Stimulated activated CD4-positive, alpha-beta T cell treated with anti-CD3 and anti-CD28 coated beads, Interleukin-15, amount 100 ng/mL, for 1 hour (primary cell): ENCODE measurements at places on chromosomes 16 and 17.

DNA sequence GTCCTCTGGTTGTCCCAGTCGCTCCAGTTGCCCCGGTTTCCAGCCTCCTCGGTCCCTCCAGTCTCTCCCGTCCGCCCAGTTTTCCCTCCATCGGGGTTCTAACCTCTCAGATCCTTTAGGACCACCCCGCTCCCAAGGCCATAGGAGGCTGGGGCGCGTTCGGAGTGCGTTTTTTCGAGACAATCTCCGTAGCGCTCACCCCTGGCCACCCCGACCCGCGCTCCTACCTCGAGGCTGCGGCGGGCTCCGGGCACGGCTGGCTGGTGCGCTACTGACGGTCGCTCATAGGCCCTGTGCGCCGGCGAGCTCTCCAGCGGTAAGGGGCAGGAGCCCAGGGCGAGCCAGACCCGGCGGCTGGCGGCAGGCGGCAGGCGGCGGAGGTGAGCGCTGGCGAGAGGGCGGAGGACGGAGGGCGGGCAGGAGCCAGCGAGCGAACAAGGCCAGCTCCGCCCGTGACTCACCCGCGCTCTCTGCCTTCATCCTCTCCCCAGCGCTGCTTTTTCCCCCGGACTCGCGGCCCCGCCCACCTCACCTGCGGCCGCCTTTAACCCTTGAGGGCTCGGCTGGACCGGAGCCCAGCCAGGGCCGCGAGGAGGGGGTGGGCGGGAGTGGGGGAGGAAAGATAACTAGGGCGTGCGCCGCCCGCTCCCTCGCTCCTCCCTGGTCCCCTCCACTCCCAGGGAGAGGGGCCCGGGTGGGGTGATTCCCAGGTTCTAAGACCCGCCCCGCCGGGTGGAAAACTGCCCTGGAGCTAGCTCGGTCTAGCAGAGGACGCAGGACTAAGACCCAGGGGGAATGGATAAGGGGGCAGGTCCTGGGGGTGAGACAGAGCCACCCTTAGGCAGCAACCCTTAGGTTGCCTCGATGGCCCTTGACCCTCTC, at the start of gene SP6:
TSS of gene SP6 (minus strand) at position 472 of the 882 bp plus-strand sequence. CDS start 2,734 bp downstream, outside the sequence.
- DNase-seq = peak; percentile 55

GRCh38 chr16:65409510-65409909, 287.6 kb upstream of the CDH11 start:
- no peak for DNase-seq

- no peak for DNase-seq
Observed at GRCh38 chr17:57468932-57469775, 212.8 kb downstream of the MSI2 start.

GRCh38 chr16:66360624-66361324, 5.7 kb upstream of the CDH5 start:
- no peak for DNase-seq

- no peak for DNase-seq
Observed at GRCh38 chr17:77933777-77934398, 24.6 kb upstream of the TNRC6C start.

DNA sequence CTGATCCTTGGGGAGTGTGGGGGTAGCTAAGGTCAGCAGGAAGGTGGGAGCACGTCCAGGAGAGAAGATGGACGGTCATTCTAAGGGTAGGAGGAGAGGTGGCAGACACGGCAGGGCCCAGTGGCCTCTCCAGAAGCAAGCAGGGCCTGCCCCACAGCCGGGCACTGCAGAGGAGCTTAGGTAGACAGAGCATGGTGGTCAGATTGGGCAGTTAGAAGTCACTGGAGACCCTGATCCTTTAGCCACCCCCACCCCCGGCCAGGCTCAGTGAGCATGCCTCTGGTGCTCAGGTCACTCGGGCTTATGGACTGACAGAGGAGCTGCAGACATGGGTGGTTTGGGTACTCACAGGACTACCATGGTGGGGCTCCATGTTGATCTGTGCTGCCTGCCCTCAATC, 26.3 kb downstream of the NLRP1 start:
- no peak for DNase-seq

DNA sequence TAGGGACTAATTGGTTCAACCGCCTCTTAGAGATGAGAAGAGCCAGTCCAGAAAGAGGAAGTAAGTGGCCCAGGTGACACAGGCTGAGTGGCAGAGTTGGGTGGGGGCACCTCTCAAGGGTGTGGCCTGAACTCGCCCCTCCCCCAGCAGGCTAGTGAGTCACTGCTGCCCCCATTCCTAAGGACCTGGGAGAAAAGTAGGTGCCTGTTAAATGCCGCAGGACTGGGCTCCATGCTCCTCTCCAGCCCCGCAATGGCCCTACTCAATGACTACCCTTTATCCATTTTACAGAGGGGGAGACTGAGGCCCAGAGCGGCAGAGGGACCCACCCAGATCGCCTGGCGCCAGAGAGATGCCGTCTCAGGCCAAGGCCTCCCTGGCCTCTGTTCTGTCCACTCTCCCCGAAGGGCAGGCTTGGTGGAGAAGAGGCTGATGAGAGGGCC, 8.1 kb downstream of the TMEM235 start:
- no peak for DNase-seq

DNA sequence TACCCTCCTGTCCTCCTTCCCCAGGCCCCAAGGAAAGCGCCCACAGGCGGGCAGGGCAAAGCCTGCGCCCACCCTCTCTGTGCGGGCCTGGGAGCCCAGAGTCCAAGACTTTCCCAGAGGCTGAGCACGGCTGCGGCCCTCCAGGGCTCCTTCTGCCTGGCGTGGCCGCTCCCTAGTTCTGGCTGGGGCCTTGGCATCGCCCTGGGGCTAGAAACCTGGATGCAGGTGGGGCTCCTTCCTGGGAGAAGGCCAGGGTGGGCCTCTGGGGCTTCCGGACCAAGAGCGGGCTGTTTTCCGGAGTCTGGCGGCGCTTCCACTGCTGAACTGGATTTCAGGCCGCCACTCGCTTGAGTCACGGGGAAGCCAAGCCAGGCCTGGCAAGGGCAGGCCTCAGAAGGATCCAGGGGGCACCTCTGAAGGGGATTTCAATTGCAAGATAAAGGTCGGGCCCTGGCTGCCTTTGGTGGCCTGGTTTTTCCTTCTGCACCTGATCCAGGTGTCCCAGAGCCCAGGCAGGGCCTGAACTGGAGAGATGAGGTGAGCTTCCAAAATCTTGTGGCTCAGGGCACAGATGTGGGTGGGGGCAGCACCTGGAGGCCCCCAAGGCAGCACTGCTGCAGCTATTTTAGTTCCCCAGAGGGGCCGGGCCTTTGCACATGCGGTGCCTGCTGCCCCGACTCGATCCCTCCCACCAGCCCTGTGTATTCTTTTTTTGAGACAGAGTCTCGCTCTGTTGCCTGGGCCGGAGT, 227.4 kb downstream of the MRTFB start:
- DNase-seq = no peak

- DNase-seq = no peak
Observed at GRCh38 chr17:62150471-62150870, 85.4 kb upstream of the MED13 start.

- no peak for DNase-seq
Observed at GRCh38 chr17:64320613-64321553, 57.8 kb upstream of the TEX2 start.
